Activated CD4-positive, alpha-beta T cell treated with anti-CD3 and anti-CD28 coated beads, Interleukin-2, amount 10 ng/mL, durations not matched to agents 24 days and 14 days (primary cell): ENCODE measurements at places on chromosomes 1 and 21. TPM values are rescaled to one million over a fixed set of nuclear protein-coding genes. Genes with fewer than 3 reads are reported as not detected.

The SPRR5 gene
- not detected in 2 replicates for total RNA-seq

The RPE65 gene
- total RNA-seq, result not detected in 2 replicates

GRCh38 chr1:19079541-19080472 is 123.3 kb upstream of the IFFO2 start:
- H3K36me3 ChIP-seq, result peaks cover 87% of the 10 kb centered on the region
- H3K4me1 ChIP-seq, result peaks cover 22% of the 10 kb centered on the region
- H3K27me3 ChIP-seq, result no peaks in the 10 kb centered on the region

DNA sequence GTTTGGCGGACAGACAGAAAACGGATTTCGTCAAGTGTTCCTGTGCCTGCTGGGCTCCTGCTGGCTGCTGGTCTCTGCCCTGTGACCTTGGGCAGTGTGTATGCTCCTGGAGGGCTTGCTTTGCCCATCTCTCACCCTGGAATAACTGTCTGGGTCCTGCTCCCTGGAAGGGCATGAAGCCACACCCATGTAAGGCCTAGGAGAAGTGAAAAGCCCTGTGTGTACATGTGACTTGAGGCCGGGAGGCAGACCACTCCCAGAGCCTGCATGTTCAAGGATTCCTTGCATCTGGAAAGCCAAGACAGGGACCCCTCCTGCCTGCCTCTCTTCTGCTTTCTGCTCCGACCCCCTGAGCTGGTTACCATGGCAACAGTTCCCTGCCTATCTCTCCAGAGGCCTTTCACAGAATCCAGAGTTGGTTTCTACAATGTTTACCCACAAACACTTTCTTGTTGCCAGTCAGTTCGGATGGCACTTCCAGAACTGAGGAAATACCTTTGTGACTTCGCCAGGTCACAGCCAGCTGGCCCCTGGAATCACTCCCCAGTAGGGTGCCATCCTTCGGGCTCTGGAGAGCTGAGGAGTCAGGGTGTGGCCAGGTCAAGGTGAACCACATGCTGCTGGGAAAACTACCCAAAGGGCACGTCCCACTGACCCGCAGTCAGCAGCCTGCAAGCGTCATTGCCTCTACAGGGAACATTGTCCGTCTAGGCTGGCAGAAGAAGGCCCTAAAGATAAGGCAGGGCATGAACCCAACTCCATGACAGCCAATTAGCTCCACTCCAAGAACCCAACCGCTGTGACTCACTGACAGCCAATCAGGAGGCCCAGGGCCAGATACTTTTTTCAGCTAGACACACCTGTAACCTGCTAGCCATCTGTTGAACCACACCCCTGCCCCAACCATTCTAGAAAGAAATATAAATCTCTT is 14.7 kb upstream of the GPR37L1 start:
- H3K4me1 ChIP-seq, result no peaks in the 10 kb centered on the region
- H3K36me3 ChIP-seq, result no peaks in the 10 kb centered on the region
- no peak overlapping the region for H3K27ac ChIP-seq

DNA sequence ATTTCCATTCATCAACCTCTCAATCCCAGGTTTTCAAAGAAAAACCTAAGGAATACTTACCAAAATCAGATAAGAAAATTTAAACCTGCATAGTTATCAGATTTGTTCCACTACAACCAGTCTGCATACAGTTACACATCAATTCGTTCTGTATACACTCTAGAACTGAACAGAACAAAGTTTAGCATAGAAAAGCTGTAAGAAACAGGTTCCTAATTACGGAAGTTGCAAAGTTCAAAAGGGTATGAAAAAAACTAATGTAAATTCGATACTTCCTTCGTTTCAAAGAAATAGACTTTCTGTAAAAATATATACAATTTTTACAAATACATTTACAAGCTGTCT is 3.1 kb downstream of the MCL1 start:
- H3K4me1 ChIP-seq, result peaks cover 36% of the 10 kb centered on the region
- DNase-seq, result no peak

DNA sequence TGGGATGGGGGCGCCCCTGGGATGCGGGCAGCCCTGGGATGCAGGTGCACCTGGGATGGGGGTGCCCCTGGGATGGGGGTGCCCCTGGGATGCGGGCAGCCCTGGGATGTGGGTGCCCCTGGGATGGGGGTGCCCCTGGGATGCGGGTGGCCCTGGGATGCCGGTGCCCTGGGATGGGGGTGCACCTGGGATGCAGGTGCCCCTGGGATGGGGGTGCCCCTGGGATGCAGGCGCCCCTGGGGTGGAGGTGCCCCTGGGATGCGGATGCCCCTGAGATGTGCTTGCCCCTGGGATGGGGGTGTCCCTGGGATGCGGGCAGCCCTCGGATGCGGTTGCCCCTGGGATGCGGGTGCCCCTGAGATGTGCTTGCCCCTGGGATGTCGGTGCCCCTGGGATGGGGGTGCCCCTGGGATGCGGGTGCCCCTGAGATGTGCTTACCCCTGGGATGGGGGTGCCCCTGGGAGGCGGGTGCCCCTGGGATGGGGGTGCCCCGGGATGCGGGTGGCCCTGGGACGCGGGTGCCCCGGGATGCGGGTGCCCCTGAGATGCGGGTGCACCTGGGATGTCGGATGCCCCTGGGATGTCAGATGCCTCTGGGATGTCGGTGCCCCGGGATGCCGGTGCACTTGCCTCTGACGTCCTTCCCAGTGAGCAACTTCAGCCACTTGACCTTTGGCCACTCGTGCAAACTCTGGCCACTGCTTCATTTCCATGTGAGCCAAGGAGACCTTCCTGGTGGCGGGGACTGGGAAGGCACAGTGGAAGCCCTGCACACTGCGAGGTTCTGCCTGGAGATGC is 37.3 kb upstream of the SLC19A1 start:
- H3K27ac ChIP-seq, result no peak overlapping the region
- H3K27me3 ChIP-seq, result peaks cover 6% of the 10 kb centered on the region
- H3K36me3 ChIP-seq, result no peaks in the 10 kb centered on the region
- no peak overlapping the region for H3K4me3 ChIP-seq

GRCh38 chr1:173148971-173149370 is 58.2 kb downstream of the TNFSF4 start:
- no peak overlapping the region for H3K4me3 ChIP-seq
- peaks cover 23% of the 10 kb centered on the region for H3K27me3 ChIP-seq
- H3K27ac ChIP-seq, result no peak overlapping the region
- no peaks in the 10 kb centered on the region for H3K4me1 ChIP-seq
- no peaks in the 10 kb centered on the region for H3K36me3 ChIP-seq
- DNase-seq, result no peak

- peaks cover 10% of the 10 kb centered on the region for H3K4me1 ChIP-seq
- peaks cover 4% of the 10 kb centered on the region for H3K27me3 ChIP-seq
- DNase-seq, result no peak
- H3K4me3 ChIP-seq, result no peak overlapping the region
Observed at GRCh38 chr1:236083650-236084385, 18.9 kb upstream of the NID1 start.

DNA sequence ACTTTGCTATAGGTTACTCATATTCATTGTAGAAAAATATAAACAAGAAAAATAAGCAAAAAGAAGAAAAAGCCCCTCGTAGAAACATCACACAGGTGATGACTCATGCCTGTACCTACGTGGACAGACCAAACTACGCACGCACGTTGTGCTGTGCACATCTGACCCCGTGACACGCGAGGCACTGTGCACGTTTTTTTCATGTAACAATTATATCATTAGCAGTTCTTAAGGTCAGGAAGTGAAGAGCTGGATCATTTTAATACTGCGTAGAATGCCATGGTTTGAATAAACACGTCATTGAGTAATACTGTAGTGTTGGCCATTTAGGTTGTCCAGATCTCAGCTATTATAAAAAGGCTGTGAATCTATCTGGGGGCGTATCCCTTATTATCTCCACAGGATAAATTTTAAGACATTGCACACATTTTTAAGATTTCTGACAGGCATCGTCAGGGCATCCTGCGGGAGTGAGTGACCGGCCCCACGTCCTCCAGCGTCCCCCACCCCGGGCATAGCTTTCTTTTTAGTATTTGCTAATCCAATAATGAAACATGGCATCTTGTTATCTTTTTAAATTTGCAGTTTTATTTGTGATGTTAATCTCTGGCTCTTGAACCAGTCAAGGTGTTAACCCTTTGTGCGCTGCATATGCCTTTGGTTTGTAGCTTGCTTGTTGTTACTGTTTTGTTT is 23.4 kb upstream of the ADARB1 start:
- H3K4me1 ChIP-seq, result no peaks in the 10 kb centered on the region
- H3K4me3 ChIP-seq, result no peak overlapping the region
- H3K27me3 ChIP-seq, result peaks cover 20% of the 10 kb centered on the region
- H3K36me3 ChIP-seq, result no peaks in the 10 kb centered on the region
- no peak for DNase-seq

DNA sequence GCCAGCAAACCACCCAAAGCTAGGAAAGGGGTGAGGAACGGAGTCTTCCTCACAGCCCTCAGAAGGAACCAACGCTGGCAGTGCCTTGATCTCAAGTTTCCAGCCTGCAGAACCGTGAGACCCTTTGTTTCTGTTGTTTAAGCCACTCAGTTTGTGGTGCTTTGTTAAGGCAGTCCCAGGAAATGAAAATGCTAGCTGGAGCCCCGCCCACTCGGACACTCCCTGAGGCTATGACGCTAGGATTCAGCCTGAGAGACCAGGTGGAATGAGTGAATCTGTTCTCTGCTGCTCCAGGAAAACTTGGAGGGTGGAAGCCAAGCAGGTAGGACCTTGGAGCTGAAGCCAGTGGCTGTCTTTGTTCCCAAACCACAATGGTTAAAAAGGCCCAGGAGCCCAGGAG is 196.5 kb upstream of the POU3F1 start:
- H3K36me3 ChIP-seq, result no peaks in the 10 kb centered on the region
- DNase-seq, result no peak
- no peaks in the 10 kb centered on the region for H3K27me3 ChIP-seq
- H3K27ac ChIP-seq, result no peak overlapping the region

DNA sequence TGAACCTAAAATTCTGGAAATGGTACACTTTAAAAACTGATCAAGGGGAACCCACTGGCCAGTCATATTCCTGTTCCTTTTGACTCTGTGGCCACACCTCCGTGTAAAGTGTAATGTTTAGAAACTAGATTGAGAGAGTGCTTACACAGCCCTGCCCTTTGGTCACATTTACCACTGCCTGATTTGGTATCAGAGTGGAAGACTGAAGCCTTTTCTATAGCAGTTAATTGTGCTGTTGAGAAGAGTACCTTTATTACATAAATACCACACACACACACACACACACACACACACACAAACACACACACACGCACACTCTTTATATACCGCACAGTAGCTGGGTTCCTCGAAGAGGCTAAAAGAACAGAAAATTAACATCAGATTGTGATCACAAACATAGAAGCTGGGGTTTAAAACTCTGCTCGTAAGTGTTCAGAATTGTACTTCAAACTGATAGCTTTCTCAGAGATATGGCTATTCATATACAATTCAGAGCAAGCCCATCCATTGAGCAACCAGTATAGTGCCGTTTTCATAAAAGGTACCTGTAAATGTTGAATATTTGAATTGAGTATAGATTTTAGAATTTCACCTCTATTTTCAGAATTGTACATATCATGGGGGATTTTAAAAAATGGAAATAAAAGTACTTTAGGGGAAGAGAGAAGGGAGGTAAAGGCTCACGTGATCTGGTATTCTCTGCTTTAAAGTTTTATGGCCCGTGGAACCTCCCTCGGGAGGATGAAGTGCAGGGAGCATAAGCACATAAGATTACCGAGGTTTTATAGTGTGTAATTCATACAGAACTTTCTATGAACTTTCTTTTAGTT is 37.5 kb downstream of the CAMTA1 start:
- no peak for DNase-seq
- H3K4me3 ChIP-seq, result no peak overlapping the region
- peaks cover 3% of the 10 kb centered on the region for H3K36me3 ChIP-seq
- no peaks in the 10 kb centered on the region for H3K27me3 ChIP-seq
- no peak overlapping the region for H3K27ac ChIP-seq
- peaks cover 4% of the 10 kb centered on the region for H3K4me1 ChIP-seq

- no peaks in the 10 kb centered on the region for H3K4me1 ChIP-seq
- no peak for DNase-seq
- no peaks in the 10 kb centered on the region for H3K27me3 ChIP-seq
- H3K27ac ChIP-seq, result no peak overlapping the region
- no peak overlapping the region for H3K4me3 ChIP-seq
Observed at GRCh38 chr1:72636631-72637030, 354.3 kb upstream of the NEGR1 start.

- H3K36me3 ChIP-seq, result no peaks in the 10 kb centered on the region
- H3K27me3 ChIP-seq, result no peaks in the 10 kb centered on the region
- H3K27ac ChIP-seq, result no peak overlapping the region
- DNase-seq, result no peak
- no peaks in the 10 kb centered on the region for H3K4me1 ChIP-seq
Observed at GRCh38 chr1:1461721-1462317, 9.7 kb upstream of the ATAD3B start.

DNA sequence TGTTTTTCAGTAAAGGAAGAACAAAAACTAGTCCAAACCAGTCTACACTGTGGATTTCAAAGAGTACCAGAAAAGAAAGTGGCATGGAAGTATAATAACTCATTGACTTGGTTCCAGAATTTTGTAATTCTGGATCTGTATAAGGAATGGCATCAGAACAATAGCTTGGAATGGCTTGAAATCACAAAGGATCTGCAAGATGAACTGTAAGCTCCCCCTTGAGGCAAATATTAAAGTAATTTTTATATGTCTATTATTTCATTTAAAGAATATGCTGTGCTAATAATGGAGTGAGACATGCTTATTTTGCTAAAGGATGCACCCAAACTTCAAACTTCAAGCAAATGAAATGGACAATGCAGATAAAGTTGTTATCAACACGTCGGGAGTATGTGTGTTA is 21.3 kb downstream of the CHODL start:
- H3K27me3 ChIP-seq, result no peaks in the 10 kb centered on the region
- DNase-seq, result no peak
- no peaks in the 10 kb centered on the region for H3K4me1 ChIP-seq
- no peak overlapping the region for H3K27ac ChIP-seq
- H3K4me3 ChIP-seq, result no peak overlapping the region

DNA sequence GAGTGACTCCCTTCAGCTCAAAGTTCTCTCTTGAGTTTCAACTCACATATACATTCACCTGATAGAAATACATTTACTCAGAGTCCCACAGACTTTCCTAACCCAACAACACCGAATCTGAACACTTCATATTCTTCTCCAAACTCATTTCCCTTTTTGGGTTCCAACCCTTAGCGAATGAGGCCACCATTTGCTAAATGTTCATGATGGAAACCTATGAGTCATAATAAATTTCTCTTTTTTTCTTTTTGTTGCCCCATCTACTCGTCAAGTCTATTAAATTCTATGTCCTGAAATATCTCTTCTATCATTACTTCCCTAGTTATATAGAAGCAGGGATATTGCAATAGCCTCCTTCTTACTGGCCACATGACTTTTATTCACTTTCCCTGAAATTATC is 100.1 kb downstream of the HLX start:
- DNase-seq, result no peak
- no peak overlapping the region for H3K27ac ChIP-seq
- H3K4me1 ChIP-seq, result no peaks in the 10 kb centered on the region
- no peaks in the 10 kb centered on the region for H3K27me3 ChIP-seq
- H3K36me3 ChIP-seq, result no peaks in the 10 kb centered on the region
